ENCODE measurements at places on chromosomes 16 and 17. TPM values are rescaled to one million over a fixed set of nuclear protein-coding genes. Genes with fewer than 3 reads are reported as not detected.

DNA sequence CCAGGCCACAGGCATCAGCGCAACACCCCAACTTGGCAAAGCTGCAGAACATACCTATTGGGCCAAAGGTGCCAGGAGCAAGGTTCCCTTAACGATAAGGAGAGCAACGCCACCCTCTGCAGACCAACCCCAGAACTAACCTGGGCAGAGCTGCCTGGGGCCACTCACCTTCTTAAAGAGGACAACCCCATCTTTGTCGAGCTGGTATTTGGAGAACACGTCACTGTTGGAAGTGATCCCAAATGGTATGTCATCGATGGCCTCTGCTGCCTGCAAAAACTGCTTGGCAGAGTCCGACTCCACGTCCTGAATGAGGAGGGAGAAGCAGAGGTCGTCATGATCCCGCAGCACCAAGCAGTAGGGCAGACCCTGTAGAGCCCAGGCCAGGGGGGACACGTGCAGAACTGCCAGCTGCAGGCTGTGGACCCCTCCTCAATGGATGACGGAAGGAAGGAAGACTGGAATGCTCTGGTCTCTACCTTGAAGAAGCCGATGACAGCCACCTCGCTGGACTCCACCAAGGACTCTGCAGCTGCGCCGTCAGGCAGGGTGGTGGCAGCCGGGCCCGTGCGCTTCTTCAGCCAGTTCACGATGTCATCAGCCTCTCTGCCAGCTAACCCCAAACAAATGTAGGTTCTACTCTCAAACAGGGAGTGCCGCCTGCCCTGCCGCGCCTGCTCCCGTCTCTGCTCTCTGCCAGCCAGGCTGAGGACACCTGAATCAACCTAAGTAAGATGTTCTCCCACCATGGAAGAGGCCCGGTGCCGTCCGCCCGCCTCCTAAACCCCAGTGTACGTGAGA, 5.2 kb downstream of the P4HB start:
- no peak for ATAC-seq

- ATAC-seq, result no peak
Measured at GRCh38 chr17:77691216-77692085, 267.1 kb upstream of the TNRC6C start.

- ATAC-seq, result no peak
Measured at GRCh38 chr17:76476736-76477135, 9.3 kb downstream of the AANAT start.

GRCh38 chr17:79951361-79952264, 84.1 kb downstream of the TBC1D16 start:
- peak; percentile 89 for ATAC-seq

GRCh38 chr16:87832137-87832527, 37.2 kb downstream of the SLC7A5 start:
- ATAC-seq, result no peak

KIF2B gene
- total RNA-seq, result 0.06 TPM

GRCh38 chr16:64089697-64090096, 1032.2 kb downstream of the CDH11 start:
- no peak for ATAC-seq

SLC6A4 gene
- 0.34 TPM for total RNA-seq

ITGA2B gene
- 2.0 TPM for total RNA-seq

DNA sequence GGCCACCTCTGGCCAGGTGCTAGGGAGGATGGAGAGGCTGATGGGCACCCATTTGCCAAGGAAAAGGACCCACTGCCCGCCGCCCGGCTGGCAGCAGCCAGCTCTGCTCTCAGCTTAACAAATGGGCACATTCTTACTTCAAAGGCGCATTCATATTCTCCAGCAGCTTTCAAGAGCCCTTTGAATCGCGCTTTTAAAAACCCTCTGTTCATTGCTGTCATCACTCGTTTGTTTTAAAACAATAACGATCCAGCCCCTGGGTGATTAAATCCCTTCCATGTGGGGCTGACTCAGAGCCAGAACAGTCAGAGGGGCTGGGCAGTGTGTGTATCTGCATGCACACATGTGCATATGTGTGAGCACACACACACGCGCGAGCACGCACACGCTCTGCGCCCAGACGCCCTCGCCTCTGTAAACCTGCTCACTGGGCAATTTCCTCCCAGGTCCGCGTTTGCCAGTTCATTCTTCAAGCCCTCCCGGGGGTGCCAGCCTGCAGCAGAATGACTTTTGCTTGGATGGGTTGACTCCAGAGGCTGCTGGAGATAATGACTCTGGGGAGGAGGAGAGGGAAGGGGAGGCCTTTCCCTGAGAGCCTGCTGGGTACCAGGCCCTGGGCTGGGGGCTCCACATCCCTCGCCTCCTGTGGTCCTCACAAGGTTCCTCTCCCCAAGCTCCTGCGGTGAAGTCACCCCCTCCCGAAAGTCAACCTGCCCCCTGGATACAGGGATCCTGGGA, 133.1 kb downstream of the SDK2 start:
- peak; percentile 86 for ATAC-seq

DNA sequence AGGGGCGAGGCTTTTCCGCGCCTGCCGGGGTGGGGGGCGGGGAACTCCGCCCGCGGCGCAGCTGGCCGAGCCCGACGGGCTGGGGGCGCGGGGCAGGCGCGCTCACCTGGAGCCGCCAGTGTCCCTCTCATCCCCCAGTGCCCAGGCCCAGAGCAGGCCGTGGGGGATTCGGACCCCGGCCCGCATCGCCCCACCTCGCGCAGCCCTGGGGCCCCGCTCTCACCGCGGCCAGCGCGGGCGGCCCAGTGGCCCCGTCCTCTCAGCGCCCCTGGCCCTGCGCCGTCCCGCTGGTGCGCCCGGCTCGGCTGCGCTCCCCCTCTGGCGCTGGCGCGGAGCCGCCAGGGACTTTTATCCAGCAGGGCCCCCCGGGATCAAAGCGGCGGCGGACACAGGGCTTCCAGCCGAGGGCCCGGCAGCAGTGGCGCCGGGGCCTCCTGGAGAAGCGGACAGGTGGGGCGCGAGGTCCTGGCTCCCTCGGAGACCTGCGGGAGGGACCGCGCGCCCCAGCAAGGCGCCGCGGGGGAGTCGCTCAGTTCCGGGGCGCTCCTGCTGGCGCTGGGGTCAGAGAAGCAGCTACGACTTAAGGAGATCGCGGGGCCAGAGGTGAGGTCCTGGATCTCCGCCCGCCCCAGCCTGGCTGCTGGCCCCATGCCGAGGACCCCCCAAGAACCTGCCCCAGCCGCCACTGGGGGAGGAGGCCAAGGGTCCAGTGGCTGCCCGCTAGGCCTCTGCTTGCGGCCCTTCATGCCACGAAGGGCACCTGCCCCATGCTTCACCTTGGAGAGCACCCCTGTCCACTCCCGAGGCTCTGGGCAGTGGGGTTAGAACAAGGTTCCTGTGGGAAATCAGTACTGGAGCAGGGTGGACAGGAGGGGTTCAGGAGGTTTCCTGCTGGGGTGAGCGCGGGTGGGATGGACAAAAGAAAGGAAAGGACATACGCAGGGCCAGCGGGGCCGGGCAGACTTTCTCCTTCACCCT, 823 bp upstream of the NOTUM start:
- no peak for ATAC-seq

GRCh38 chr17:41013606-41014005, 4.7 kb upstream of the KRTAP3-1 start:
- no peak for ATAC-seq

CACNG1 gene
- total RNA-seq, result 0.65 TPM

PIK3R6 gene
- not detected for total RNA-seq

GRCh38 chr16:31476303-31477219, 4.6 kb downstream of the TGFB1I1 start:
- peak; percentile 24 for ATAC-seq

DNA sequence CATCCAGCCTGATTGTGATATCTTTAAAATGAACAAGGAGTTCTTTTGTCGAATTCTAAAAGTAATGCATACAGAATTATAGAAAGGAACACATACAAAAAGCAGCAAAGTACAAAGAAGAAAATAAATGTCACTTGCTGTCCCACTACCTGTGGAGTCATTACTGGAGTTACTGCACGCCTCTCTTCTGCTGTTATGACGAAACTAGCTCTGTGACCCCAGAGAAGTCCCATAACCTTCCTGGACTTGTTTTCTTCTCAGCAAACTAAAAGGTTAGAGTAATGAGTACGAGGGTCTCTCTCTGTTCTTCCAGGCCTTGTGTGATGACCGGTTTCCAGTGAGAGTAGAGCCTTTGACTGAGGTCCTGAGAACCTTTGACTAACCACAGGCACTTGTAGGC, 26.9 kb downstream of the BANP start:
- no peak for ATAC-seq

All from motor neuron (in vitro differentiated cells).